ENCODE measurements at places on chromosomes 12 and 14. TPM values are rescaled to one million over a fixed set of nuclear protein-coding genes. Genes with fewer than 3 reads are reported as not detected.

The AKAP5 gene
- 4.3 TPM for total RNA-seq

The TRHDE gene
- total RNA-seq, result not detected

DNA sequence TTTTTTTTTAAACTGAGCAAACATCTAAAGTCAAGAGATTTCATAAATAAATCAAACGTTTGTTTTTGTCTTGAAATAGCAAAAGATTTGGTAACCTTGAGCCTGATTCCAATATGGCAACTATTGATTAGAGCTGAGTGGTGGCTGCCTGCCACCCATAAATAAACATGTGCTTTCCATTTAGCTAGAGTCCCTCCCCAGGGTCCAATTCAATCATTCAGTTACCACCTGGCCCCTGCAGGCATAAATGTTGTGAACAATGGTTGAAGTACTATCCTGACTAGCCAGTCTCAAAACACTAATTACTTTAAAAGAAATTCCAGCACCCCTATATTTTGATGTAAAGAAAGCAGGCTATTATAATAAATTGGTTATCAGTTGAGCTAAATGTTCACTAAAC, 129.7 kb upstream of the GRIP1 start:
- DNase-seq, result no peak

DNA sequence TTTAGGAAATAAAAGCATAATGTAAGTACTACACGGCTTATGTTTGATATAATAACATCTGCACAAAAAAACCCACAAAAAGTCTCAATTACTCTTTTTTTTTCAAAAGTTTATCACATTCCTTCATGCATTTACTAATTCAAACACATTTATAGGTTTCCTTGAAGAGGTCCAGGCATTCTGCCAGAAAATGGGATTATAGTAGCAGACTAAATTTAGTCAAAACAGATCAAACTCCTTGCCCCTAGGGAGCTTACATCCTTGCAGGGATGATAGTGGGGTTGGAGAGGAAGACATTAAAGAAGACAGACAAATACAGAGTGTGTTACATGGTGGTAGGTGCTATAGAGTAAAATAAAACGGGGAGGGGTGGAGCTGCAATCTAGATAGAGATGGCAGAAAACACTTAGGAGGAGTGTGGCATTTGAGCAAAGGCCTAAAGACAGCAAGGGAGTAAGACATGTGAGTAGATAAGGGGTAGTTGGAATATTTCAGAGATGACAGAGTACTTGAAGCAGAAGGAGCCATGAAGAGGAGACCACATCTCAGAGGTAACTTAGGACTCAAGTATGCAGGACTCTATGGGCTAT, 266.9 kb downstream of the PPFIA2 start:
- DNase-seq, result no peak

DNA sequence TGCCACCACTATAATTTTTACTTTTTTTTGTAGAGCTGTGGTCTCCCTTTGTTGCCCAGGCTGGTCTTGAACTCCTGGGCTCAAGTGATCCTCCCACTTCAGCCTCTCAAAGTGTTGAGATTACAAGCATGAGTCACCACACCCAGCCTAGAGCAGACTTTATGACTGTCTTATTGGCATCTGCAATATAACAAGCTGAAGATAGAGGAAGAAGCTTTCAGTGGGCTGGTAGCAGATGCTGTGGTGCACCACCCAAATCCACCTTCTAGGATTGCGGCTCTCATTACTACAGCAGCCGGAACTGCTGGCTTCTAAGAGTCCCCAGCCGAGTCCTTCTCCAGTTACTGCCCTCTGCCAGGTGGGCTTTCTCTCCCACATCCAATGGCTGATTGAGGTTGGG, 7.6 kb upstream of the STK38L start:
- no peak for DNase-seq

GRCh38 chr12:113470871-113471618, 626 bp downstream of the LHX5 start:
- DNase-seq, result no peak

DNA sequence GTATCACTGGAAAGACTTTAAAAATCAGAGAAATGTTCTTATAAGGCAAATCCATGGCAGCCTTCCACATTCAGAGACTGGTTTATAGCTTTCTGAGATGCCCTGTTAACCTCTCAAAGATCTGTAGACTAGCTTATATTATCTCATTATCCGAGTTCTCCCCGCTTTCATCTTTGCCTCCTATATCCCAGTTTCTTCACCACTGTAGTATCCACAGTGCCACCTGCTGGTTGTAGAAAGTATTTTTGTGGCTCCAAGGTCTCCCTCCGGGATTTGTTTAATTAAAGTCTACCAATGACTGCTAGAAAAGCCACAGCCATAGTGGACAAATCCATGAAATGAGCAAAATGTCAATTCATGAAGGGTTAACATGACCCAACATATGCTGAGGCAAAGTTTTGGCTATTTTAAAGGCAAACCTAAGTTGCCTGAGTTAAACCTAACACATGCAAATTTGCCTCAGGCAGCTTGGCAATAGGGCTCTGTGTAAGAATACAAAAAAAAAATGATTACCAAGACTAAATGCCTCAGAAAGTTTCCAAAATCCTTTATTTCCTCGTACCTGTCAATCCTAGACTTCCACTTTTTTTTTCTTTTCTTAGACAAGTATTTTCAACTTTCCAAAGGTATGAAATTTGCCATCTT, 218.8 kb upstream of the BMP4 start:
- DNase-seq, result no peak

- DNase-seq, result no peak
These were observed 28.7 kb upstream of the FOS start for GRCh38 chr14:75249958-75250336.

- peak; percentile 34 for DNase-seq
These were observed 55.3 kb downstream of the RIN3 start for GRCh38 chr14:92568621-92569479.

DNA sequence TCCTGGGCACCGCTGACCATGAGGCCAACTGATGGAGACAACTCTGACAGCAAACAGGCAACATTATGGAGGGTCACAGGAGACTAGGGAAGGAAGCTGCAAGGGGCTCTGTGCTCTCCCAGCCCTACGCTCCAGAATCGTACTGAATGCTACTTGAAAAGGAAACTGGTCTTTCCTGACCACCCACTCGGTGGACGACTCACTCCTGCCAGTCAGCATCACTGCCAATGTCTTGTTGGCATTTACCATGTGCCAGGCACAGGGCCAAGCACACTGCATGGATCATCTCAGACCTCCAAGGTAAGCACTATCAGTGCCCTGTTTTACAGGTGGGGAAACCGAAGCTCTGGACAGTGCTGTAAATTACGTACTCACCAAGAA, 38.0 kb downstream of the CCDC85C start:
- no peak for DNase-seq

DNA sequence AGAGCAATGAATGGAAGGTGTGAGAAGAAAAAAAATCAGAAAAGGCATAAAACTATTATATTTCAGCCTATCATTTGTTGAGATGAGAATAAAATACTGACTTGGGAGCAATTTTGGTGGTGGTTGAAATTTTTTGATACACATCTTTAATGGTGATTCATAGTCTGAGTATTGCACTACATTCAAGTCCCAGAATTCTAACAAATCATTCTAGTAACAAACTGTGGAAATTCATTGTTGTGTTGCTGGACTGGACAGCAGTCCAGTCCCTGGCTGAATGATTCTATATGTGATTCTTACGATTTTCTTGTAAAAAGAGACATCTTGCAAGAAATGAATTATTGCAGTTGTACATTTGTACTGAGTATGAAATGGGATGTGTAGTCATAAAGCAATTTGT, 268.6 kb downstream of the TRHDE start:
- DNase-seq, result no peak

GRCh38 chr12:11233532-11233931, 36.0 kb downstream of the PRB3 start:
- no peak for DNase-seq

DNA sequence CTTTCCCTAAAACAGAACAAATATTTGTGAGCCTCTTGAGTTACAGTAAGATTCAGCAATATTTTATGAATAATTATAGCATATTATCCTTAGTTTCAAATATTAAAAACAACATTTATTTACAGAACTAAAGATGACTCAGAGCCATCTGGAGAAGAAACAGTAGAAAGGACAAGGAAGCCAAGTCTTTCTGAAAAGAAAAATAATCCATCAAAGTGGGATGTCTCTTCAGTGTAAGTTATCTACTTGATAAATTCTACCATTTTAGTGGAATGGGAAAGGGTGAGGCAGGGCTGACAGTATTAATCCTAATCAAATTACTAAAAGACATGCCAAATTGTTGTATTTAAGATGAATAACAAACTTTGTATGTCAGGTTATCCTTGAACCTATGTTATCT, 88.1 kb downstream of the DNAI7 start:
- DNase-seq, result no peak

DNA sequence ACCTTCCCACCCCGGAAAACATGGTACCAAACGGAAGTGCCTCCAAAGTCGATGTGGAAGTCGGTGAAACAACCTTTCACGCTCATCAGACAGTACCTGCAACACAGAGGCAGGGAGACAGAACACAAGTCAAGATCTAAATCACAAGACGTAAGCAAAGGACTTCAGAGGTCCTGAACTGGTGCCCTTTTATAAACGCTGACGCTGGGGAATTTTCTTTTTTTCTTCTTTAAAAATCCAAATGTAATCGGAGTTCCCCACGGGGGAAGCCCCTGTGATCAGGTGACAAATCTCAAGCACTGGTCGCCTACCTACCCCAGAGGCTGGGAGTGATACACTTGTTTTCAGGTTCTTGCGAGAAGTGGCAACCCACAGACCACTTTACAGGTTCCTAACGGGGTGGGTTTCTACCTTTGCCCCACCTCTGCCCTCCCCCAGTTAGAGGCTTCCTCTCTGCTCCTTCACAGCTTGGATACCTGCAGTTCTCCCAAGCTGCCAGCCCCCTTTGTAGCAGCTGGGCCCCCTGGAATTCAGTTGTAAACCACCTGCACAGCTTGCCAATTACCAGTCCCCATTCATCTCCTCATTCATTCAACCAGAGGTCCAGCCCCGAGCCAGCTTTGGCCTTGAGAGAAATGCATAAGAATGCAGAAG, 46.2 kb downstream of the KDM2B start:
- peak; percentile 55 for DNase-seq

DNA sequence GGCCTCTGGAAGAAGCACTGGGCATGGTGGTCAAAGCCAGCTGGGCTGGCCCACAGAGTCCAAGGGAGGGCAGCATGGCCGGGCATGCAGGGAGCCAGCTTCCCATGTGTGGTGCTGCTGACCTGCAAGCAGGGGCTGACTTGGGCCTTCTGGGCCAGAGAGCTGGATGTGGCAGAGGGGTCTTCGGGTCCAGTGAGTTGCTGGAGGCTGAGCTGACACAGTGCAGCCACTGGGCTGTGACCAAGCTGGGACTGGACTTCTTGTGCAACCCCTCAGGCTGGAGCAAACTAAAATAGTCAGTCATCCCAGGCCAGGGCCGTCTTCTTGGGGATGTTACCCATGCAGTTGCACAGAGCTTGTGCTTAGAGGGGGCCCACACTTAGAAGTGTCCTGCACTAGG, 7.3 kb upstream of the RIN3 start:
- DNase-seq, result no peak

DNA sequence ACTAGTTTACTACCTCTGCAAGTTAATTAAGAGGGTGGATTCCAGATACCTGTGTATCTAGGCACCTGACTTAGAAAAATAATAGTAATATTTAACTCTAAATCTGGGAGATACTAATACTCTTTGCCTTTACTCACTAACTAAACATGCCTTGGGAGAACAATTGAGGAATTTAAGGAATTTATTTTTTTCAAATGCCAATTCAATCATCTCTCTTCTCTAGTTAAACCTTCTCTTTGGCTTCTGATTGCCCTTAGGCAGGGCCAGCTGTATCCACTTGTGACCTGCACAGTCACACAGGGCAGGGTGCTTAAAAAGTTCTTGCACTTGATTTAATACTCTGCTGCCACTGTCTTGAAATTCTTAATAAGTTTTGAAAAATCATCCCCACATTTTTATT, 142.4 kb downstream of the PLCZ1 start:
- DNase-seq, result no peak
